Stimulated activated CD4-positive, alpha-beta T cell treated with anti-CD3 and anti-CD28 coated beads, Interleukin-4, amount 100 ng/mL, for 48 hours (primary cell): ENCODE measurements at places on chromosomes 2 and 18.

DNA sequence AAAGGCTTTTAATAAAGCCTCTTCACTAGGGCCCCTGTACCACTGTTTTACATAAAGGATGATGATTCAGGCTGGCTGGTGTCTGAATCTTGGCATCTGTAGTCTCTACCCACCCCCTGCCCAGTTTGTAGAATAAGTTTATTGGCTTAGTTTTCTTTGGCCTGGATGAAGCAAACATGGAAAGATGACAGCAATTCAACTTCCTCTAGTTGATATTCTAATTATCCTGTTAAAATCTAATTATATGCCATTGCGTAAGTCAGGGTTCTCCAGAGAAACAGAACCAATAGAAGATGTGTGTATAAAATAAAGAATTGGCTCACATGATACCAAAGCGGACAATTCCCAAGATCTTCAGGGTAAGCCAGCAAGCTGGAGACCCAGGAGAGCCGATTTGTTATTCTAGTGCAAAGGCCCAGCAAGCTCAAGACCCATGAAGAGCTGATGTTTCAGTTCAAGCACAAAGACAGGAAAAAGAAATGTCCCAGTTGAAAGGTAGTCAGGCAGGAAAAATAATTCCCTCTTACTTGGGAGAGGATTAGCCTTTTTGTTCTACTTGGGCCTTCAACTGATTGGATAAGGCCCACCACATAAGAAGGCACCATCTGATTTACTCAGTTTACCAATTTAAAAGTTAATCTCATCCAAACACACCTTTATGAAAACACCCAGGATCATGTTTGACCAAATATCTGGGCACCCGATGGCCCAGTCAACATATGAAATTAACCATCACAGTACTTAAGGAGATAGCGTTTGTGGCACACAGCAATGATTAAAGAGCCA, 82.6 kb upstream of the LYPD1 start:
- no peak for DNase-seq

DNA sequence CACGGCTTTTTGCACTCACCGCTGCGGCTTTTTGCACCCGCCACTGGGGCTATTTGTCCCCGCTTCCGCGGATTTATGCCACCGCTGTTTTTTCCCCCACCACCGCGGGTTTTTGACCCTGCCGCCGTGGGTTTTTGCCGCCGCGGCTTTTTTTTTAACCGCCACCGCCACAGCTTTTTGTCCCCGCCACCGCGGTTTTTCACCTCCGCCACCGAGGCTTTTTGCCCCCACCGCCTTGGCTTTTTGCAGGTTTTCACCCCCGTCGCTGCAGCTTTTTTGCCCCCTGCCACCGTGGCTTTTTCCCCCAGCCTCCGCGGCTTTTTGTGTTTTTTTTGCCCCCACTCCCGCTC, 2796.7 kb upstream of the TEKT4 start:
- no peak for DNase-seq

DNA sequence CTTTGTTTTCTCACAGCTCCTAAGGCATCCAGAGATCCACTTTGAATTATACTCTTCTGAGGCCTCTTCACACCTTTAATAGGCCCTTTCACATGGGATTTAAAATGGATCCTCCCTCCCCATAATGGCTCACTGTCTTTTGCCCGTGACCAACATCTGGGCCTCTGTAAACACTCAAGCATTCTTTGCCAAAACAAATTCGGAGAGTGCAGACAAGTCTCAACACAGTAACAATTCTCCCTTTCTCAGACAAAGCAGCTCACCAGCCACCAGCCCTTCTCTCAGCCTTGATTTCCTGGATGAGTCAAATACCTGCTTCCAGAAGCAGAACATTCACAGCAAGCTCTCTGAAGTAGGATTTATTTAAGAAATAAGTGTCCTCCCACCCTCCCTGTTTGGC, 14.0 kb upstream of the IMP4 start:
- DNase-seq: no peak

GRCh38 chr2:237629739-237630138, 2.4 kb downstream of the LRRFIP1 start:
- no peak for DNase-seq

GRCh38 chr2:10022041-10022421, 21.3 kb upstream of the KLF11 start:
- DNase-seq: no peak

GRCh38 chr2:67566958-67567635, 170.0 kb downstream of the ETAA1 start:
- DNase-seq: no peak
